ENCODE measurements at places on chromosomes 16 and 17.

DNA sequence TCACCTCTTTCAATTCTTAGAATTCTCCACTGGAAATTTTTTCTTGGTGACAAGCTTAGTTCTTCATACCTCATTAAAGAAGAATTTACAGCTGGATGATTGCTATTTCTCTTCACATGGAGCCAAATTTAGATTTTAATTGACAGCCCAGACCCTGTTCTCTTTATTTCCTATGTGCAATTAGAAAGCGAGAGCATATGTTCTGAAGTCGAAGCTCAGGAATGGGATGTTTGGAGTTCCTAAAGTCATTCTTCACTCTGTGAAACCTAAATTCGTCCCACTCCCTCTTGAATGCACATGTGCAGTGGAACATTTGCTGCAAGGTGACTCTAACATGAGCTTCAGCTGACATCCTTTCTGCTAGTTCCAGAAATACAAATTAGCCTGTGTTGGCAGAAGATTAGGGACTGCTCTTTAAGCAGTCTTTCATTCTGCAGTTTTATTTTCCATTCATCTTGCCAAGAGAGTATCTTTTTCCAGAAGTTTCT is 129.3 kb upstream of the KCNJ16 start:
- no peak for DNase-seq

- peak; percentile 68 for DNase-seq
Measured at GRCh38 chr16:19238406-19238805, 47.1 kb upstream of the CLEC19A start.

DNA sequence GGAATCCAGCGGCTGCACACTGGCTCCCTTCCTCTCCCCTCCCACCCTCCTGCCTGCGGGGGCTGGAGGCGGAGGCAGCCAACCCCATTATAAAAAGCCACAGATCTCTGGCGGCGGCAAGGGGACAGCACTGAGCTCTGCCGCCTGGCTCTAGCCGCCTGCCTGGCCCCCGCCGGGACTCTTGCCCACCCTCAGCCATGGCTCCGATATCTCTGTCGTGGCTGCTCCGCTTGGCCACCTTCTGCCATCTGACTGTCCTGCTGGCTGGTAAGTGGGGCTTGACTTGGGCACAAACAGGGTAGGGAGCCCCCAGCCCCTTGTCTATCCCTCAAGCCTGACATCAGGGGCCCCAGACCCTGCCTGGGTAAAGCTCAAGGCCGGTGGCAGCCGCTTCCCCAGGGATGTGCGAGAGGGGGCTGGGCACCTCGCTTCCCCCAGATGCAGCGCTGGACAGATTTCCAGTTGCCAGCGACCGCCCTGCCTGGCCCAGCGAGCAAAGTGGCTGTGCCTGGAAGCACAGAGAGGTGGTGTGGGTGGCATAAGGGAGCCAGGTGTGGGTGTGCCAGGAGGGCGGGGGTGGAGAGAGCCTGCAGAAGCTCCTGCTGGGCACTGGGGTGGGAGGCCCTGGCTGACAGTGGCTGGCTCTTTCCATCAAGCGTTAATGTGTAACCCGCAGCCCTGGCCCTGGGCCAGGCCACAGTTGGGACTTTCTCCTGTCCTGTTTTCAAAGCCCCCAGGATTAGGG is at the start of gene CX3CL1:
Gene CX3CL1, plus strand, starts transcription at position 119 of the 745 bp plus-strand sequence. Its CDS starts 79 bp downstream, at position 198.
- DNase-seq = no peak

GRCh38 chr17:68829211-68829610 is 126.0 kb downstream of the ABCA8 start:
- DNase-seq = no peak

DNA sequence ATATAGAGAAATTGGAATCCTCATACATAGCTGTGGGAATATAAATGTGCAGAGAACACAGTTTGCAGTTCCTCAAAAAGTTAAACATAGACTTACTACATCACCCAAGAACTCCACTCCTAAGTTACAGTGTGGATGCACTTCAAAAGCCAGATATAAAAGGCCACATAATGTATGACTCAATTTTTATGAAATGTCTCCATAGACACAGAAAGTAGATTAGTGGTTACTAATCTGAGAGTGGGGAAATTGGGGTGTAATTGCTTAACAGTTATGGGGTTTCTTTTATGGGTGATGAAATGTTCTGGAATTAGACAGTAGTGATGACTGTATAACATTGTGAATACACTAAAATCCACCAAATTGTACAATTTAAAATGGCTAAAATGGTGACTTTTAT is 60.9 kb downstream of the CACNG1 start:
- no peak for DNase-seq

DNA sequence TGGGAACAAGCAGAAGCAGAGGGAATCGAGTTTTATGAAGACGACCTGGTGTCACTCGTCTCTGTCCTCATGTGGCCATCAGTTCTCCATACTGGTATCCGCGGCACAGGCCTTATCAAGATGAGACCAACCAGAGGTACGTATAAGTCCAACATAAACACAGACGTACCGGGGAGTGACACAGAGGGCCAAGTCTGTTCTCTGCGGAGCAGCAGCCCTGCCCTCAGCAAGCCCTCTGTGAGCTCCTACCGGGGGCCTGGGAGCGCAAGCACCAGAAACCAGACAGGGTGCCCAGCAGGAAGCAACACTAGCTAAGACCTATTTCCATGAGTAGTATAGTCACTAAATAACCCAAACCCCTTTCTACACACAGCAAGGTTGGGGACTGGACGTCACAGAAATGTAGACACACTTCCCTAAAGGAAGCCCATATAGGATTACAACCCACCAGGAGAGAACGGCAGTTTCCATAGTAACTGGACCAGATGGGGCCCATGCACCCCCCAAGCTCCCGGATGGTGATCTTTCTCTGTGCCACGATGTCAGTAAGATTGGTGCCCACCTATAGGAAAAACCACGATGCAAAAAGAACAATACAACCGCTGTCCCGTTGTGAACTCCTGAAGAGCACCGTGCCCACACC is 911 bp downstream of the ARL16 start:
- no peak for DNase-seq

- DNase-seq = no peak
Measured at GRCh38 chr17:74739227-74739831, 2.3 kb downstream of the RAB37 start.

Data from NCI-H1105 treated with DMSO at 0.1 percent for 48 hours (cell line).